ENCODE measurements at places on chromosomes 5 and 9. TPM values are rescaled to one million over a fixed set of nuclear protein-coding genes. Genes with fewer than 3 reads are reported as not detected.

GRCh38 chr9:123002754-123003153, 30.7 kb upstream of the GPR21 start:
- DNase-seq: no peak

DNA sequence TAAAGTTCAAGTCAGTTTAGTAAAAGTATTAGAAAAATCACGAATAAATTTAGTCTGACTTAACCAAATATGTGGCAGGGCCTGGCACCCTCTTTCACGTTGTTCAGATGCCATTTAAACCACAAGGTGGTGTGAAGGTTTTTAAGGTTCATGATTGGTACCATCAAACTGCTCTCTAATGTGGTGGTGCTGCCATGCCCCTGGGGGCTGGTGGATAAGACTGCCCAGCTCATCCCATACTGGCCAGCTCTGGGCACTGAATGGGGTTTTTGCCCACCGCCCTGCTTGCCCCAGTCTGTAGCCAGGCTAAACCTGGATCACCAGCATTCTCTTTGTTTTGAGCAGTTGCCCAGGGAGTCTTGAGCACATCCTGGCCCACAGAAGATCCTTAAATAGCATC, 159.3 kb downstream of the GABBR2 start:
- DNase-seq: no peak

GRCh38 chr9:136527721-136528710, 17.8 kb downstream of the NOTCH1 start:
- no peak for DNase-seq

TTC16 gene
- not detected for total RNA-seq

PCDHGA7 gene
- total RNA-seq: 0.67 TPM

FAM81B gene
- total RNA-seq: not detected

Data from liver (tissue), 10 donors.